ENCODE measurements at places on chromosomes 1 and 21. TPM values are rescaled to one million over a fixed set of nuclear protein-coding genes. Genes with fewer than 3 reads are reported as not detected.

Gene LCE1B
- total RNA-seq, result not detected

GRCh38 chr1:156497078-156497742, 3.4 kb downstream of the MEF2D start:
- DNase-seq, result no peak

DNA sequence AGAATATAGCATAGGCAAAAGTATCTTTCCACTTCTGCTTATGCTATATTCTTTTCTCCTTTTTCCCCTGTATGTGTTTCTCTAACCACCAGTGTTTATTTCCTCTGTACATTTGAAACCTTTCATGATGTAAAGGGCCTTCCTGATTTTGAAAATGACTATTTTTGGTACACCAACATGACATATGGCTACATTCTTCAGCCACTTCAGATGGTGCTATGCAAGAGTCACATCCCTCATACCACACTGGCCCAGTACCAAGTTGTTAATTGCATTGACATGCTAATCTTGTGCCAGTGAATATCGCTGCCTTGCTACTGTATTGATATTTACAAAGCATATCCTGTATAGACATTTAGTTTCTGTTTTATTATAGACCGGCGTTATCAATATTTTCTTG, 408.7 kb downstream of the NCAM2 start:
- no peak for DNase-seq

GRCh38 chr21:29293495-29293894, 5.2 kb upstream of the BACH1 start:
- no peak for DNase-seq

- DNase-seq, result no peak
These were observed 24.6 kb upstream of the SPAG17 start for GRCh38 chr1:118209648-118210047.
